ENCODE measurements at places on chromosomes 13 and 19.

GRCh38 chr19:17772172-17772571, 20.9 kb downstream of the FCHO1 start:
- DNase-seq: no peak

DNA sequence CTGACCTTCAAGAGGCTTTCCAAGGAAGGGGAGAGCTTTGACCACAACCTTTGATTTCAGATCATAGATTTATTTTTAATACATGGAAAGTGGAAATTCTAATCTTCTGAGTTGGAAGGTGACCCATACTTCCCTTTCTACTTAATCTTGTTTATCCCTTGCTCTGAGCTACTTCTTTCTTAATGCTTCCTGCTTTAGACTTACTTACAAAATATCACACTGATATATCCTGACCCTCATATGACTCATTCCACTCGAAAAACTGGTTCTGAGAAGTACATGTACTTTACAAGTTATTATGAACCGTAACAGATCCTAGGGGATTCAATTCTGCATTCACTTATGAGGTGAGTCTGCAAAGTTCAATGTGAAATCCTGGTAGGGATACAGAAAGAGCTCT, 76.2 kb upstream of the IRS2 start:
- DNase-seq: no peak

GRCh38 chr13:89324582-89324981, 1653.4 kb downstream of the SLITRK5 start:
- no peak for DNase-seq

GRCh38 chr19:8151767-8152035, 2.3 kb upstream of the FBN3 start:
- no peak for DNase-seq

GRCh38 chr13:75136151-75136550, 345.8 kb downstream of the TBC1D4 start:
- no peak for DNase-seq

DNA sequence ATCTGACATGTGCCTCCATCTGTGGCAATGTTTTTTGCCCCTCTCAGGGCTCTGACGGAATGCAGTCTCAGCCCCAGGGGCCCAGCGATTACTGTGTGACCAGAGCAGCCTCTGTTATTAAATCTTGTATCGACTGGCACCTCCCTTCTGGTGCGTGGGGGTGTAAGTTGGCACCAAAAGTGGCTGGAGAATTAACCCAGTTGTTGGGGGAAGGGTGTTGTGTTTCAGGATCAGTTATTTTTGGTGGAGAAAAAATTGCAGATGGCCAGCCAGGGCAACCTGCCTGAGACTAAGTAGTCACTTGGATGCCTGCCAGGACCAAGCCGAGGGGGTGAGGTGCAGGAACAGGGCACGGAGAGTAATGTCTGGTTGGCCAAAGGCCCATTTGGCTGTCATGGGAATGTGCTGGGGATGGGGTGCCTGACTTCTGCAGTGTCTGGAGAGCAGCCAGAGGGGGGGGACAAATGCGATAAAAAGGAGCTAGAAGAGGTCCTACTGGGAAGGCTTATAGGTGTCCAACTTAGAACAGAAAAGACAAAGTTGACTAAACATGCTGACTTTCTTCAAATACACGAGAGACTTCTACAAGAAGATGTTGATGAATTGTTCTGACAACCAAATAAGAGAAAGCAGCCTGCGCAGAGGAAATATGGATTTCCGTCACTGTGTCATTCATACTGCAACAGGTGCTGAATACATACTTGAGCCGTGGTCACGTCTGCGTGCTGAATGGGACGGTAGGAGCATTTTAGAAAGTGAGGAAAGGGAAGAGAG, 69.8 kb downstream of the SIAH3 start:
- DNase-seq: peak; percentile 85

GRCh38 chr13:109989155-109989554, 202.8 kb upstream of the IRS2 start:
- DNase-seq: no peak

GRCh38 chr19:48683349-48683748, 10.5 kb upstream of the NTN5 start:
- no peak for DNase-seq

DNA sequence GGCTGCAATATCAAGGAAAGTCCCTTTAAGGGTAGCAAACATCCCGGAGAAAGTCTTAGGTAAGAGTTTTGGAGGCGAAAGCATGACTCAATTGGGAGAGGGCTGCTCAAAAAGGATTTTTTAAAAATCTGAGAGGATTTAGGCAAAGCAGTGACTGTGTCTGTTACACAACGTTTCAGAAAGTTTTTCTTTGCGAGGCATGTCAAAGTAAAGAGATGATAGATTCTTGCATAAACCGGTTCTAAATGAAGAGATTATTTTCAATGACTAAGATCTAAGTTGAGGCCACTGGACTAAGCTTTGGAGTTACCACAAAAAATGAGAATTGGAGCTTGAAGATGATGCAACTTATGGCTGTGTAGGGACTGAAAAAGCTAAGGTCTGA, 43.7 kb upstream of the ENOX1 start:
- DNase-seq: no peak

DNA sequence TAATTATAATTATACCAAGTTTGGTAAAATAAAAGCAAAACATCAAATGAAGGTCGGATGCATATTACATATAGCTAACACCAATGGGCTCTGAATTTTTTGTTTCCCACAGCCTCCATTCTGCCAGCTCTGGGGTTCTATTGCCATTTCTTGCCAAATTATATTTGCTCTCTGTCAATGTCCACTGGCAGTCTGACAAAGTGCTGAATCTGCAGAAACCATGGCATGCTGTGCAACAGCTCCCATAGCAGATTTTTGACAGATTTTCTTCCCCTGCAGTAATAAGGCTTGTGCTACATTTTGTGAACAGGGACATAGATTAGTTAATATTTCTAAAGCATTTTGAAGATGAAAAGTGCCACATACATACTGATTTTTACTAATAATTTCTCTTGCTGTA, 1102.1 kb downstream of the DIAPH3 start:
- DNase-seq: no peak

DNA sequence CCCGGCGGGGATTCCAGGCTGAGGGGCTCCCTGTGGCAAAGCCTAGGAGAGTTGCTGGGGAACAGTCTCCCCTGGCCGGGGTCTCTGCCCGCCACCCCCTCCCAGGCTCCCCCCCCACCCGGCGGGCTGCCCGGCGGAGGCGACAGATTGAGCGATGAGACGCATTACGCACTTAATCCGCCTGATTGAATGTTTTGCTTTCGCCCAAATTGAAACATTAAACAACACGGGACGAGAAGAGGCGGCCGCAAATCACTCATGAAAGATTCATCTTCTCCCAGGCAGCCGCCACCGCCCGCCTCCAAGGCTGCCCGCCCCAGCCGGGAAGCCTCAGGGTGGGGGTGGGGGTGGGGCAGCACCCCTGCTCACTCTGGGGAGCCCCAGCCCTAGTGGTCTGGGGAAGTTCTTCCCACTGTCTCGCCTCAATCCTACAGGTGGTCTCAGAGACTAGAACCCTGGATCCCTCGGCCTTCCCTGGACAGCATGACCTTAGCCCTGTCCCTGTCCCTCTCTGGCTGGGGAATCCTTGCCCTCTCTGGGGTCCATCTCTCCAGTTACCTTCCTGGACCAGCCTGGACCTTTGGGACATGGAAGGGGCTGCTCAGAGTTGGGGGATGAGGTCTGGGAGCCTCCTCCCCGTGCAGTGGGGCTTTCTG, 7.6 kb upstream of the ERFL start:
- no peak for DNase-seq

- DNase-seq: no peak
These were observed 112.5 kb downstream of the SOX1 start for GRCh38 chr13:112179421-112179820.

DNA sequence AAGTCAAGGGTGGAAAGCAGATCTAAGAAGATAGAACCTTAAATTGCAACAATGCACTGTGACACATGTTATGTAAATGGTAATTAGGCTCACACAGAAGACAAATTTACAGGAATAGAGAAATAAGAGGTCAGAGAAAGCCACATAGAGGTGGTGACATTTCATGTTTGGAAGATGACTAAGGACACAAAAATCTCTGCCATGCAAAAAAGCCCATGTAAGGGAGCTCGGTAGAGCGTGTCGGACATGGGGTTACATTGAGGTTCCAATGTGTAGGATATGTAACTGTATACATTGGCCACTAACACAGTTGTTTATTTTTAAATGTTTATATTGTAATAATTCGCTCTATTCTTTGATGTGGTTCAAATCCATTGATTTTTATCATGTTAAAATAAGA, 33.7 kb downstream of the SUGT1 start:
- no peak for DNase-seq

DNA sequence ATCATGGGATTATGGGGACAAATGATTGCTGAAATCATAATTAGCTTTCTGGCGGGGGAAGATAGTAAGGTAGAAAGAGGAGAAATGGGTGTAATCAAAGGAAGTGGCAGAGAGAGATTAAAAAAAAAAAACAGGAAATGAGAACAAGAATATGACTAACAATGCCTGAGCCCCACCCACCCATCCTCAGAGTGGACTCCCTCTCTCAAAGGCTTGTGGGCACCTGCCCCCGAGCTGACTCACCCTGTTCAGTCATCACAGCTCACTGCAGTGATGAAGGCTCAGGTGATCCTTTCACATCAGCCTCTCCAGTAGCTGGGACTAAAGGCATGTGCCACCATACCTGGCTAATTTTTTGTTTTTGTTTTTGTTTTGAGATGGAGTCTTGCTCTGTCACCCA, 26.4 kb upstream of the TPT1 start:
- DNase-seq: no peak

- DNase-seq: no peak
These were observed at the start of gene LRRC8E for GRCh38 chr19:7888145-7888825. Gene LRRC8E (plus strand): TSS chr19:7888510. CDS start chr19:7895604, 7,094 bp downstream.

- DNase-seq: no peak
These were observed 257.0 kb downstream of the ENOX1 start for GRCh38 chr13:43529796-43530195.

DNA sequence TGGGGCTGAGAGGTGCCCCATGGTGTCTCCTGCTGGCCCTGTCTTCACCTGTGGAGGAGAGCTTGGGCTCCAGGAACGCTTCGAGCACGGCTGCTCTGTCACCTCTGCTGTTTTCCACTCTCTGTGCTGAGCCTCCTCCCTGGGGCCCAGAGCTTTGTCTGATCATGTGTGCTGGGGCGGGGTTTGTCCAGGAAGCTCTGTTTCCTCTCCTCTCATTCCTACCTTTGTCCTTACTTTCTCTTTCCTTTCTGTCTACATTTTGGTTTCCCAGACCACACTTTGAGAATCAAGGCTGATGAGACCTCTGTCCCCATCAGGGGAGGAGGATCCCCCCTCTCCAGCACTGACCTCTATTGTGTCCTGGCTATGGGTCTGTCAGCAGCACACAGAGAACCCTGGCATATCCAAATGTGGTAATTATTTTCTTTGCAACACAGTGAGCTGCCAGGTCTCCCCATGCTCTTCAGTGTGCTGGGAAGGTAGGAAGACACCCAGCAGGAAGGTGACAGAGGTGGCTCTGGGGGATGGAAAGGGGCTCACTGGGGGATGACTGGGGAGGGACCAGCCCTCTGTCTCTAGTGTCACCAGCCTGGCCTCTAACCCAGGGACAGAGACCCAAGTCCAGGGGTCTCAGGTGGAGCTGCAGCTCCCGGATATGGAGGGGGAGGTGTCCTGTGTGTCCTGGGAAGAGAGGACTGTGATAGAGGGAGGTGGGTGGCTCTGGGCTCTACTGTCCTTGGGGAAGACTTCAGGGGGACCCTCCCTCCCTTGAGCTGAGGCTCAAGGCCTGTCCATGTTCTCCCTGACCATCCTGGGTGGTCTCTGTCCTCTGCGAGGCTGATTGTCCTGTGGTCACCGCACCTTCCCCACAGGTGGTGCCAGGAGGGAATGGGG, at the start of gene CEACAM1:
Gene CEACAM1 (minus strand): TSS at position 128 of the 894 bp plus-strand sequence. CDS start 107 bp downstream, at position 21.
- DNase-seq: no peak

DNA sequence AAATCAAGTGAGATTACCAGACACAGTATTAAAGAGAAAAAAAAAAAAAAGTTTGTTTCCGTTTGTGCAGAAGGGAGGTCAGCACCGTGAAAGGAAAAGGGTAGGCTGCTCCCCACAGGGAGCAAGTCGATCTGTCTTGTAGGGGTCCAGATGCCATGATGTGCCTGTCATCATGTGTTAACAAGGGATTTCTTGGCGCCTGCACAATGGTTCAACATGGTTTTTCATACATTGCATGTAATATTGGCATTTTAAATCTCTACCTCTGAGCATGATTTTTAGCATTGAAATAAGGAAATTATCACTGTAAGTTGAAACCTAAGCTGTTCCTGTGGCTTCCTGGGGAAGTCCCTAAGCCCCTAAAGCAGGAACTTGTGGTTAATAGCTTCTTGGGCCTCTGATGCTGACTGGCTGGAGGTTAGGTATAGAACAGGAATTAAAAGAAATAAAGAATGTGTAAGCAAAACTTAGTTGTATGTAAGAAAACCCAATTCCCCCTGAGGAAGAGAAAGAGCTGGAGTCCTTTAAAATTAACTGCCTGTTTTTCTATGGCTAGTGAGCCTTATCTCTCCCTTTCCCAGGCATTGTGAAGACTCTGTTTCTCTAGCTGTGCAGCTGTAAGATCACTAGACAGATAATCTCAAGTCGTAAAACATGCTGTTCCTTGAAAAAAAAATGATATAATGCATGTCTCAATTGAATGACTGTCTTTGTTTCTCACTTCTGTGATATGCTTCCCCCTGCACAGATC, 7.4 kb upstream of the FCGBP start:
- no peak for DNase-seq

DNA sequence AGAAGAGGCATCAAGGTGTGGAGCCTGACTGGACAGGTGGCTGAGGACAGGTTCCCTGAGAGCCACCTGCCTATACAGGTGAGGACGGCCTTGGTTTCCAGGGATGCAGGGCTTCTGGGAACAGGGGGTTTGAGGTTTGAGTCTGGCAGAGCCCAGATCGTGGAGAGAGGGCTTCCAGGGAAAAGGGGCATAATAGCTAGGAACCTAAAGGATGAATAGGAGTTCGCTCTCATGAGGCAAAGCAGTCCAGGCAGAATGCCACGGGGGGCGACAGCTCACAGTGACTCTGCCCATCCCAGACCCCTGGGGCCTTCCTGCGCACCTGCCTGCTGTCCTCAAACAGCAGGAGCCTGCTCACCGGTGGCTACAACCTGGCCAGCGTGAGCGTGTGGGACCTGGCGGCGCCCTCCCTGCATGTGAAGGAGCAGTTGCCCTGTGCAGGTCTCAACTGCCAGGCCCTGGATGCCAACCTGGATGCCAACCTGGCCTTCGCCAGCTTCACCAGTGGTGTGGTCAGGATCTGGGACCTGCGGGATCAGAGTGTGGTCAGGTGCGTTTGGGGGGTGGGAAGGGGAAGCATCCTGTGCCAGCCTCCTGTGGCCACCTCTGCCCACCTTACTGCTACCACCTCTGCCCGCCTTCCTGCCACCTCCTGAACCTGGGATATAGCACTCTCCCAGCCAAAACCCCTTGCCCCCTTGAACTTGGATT, 12.0 kb downstream of the TLE6 start:
- no peak for DNase-seq

GRCh38 chr19:53365899-53366493, 491 bp downstream of the ZNF525 start:
- peak; percentile 36 for DNase-seq

All from DMS 273 treated with DMSO at 0.1 percent for 48 hours (cell line).